SW480 (cell line): ENCODE measurements at places on chromosomes 1 and 21.
A peak's percentile ranks its signal among the peaks of the same experiment; 100 is the strongest.

GRCh38 chr1:87938631-87939030 lies 610.0 kb downstream of the LMO4 start:
- DNase-seq, result no peak

DNA sequence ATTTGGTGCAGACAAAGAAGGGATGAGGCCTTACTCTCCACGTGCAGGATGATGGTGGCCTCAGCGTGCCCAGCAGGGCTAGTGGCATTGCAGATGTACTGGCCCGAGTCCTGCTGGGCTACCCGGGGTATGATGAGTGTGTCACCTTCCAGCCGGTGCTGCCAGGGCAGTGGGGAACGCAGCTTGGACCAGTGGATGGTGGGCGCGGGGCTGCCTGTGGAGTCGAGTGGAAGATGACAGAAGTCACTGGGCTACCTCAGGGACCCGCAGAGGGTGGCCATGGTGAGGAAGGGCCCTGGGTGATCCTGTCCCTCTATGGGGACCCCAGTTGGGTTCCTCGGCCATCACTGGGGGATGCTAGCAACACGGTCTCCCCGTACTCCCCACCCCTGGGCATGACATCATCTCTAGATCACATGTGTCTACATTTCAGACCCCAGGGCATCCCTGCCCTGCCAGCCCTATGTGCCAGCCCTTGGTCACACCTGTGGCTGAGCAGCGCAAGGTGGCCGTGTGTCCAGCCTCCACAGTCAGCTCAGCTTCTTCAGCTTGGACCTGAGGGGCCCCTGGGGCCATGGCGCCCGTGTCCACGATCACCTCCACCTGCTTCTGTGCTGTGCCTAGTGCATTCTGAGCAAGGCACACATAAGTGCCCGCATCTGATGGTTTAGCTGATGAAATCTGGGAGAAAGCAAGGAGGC lies 27.4 kb downstream of the LDLRAD2 start:
- DNase-seq, result no peak

DNA sequence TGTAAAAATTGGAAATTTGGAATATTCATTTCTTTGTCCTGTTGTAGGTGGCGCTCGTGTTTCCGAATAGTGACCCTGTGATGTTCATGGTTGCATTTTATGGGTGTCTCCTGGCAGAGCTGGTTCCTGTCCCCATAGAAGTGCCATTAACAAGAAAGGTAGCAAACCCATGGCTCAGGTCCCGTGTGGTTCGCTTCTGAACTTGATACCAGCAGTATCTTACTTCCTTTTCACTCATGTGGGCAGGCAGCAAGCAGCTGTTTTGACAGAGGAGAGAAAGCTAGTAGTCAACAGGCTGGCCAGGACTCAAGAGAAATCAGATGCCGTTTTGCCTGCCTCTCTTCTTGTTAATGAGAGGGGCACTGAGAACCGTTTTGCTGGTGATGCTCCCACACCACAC lies 72.8 kb downstream of the S100B start:
- no peak for DNase-seq

GRCh38 chr1:153963030-153963849 lies at the start of gene SLC39A1:
Gene SLC39A1 (minus strand): TSS chr1:153963537. CDS start chr1:153962715, 822 bp downstream.
- peak; percentile 96 for DNase-seq

DNA sequence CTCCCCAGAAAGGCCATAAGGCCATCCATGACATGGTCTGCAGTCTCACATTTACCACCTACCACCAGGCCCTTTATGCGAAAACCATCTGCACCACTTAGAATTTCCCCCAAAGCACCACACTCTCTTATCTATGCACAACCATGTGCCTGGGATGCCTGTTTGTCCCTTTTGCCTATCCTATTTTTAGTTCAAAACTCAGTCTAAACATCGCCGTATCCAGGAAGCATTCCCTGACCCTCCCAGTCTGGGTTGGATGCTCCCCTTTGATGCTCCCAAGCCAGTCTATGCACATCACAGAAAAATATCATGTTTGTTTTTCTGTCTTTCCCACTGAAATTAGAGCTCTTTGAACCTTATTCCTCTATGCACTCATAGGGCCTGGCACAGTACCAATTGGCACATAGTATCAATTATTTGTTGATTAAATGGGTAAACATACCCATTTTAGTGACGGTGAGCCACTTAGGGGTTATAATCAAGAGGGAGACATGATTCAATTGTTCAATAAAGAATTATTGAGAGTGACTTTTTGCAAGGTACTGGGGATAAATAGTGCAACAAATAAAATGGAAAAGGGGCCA lies 6.7 kb downstream of the MPL start:
- DNase-seq, result no peak

DNA sequence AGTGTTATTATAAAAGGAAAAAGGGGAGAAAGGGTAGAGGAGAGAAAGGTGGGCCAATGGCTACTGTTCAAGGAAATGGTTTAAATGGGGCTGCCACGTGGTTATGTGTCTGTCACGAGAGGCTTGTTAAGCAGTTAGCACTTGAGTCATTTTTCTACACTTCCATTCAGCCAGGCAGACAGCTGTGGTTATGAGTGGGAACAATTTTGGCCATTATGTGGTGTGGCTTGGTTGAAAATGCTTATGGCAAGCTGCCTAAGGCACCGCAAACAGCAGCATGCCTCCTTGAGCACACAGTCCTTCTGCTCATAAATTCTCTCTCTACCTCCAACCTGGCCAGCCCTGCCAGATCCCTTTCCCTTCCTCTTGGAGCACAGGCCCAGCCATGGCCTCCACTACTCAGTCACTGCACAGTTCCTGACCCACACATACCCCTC lies 3.2 kb upstream of the SRM start:
- peak; percentile 38 for DNase-seq

DNA sequence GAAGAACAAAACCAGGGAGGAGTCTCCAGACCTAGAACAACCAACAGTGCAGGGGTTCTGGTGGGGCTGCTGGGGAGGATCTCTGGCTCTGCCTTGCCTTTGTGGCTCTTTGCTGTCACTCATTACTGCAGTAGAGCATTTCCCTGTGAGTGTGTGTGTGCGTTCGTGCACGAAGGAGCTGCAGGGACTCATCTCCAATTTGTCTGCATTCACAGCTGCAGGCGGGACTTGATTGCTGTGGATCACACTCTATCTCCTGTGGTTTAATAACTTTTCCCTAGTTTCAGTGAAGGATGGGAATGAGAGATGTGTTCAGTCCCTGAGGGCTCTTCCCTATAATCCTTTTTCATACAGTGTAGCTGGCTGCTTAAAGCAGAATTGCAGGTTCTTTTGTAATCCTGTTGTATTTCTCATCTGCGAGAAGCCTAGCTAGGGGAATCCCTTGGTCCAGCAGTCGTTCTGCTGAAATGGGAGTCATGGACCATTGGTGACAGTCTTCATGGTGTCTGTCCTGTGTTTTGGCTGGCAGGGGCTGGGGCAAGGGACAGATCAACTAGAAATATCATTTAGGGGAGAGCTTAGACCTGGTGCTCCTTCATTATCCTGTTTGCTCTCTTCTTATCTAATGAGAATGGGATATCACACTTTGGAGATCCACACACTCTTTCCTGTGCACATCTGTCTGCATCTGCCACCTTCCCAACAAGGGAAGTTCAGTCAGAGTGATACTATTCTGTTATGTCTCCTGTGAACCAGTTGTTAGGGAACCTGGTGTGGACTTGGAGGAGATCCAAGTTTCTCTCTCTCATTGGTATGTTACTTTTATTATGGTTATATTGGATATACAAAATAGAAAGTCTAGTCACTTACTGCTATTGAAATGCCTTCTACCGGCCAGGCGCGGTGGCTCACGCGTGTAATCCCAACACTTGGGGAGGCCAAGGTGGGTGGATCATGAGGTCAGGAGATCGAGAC lies 3.0 kb downstream of the PCP4L1 start:
- no peak for DNase-seq
